Stimulated activated CD4-positive, alpha-beta T cell treated with anti-CD3 and anti-CD28 coated beads, Interleukin-2, amount 100 ng/mL, for 48 hours (primary cell): ENCODE measurements at places on chromosomes 5 and 9.

GRCh38 chr5:95892784-95893354 lies 68.8 kb downstream of the ELL2 start:
- DNase-seq: no peak

GRCh38 chr5:157269165-157269671 lies 3.3 kb downstream of the CYFIP2 start:
- no peak for DNase-seq

DNA sequence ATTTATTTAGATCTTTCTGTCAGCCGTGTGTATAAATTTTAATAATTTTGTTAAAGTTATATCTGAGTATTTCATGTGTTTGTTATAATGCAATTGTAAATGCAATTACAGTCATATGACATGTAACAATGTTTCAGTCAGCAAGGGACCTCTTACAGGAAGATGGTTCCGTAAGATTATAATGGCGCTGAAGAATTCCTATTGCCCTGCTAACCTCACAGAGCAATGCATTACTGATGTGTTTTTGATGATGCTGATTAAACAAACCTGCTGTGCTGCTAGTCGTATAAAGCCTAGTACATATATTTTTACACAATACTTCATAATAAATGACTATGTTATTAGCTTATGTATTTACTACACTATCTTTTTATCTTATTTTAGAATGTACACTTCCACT lies 1166.4 kb downstream of the CDH12 start:
- no peak for DNase-seq

GRCh38 chr5:117568622-117569021 lies 994.0 kb upstream of the SEMA6A start:
- no peak for DNase-seq

DNA sequence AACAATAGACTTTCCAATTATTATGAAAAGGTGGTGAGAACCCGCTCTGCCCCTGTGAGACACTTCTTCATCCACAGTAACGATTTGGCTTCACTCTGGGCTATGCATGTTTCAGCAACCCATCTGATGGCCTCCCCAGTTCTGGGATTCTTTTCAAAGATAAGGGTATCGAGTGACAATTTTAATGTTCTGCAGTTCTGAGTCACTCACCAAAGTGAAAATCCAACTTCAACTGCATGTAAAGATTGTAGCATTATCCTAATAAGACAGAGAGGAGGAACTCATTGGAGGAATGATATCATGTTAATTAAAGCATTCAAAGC lies 1078.3 kb upstream of the SEMA6A start:
- DNase-seq: no peak
